EH (cell line): ENCODE measurements at places on chromosomes 3 and 15.
A peak's percentile ranks its signal among the peaks of the same experiment; 100 is the strongest.

DNA sequence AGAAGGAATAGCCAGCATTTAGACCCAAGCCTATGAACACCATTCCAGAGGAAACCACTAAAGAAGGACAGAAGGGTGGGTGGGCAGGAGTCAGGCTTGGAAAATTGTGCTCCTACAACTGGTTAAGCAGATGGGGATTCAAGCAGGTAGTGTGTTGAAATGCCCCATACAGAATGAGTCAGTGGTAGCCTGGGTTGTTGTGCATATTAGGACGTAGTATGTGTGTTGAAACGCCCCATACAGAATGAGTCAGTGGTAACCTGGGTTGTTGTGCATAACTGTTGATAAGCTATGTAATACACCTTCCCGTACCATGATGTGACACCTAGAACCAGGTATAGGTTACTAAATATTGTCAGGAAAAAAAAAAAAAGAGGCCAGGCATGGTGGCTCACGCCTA lies 34.0 kb downstream of the MINDY4B start:
- no peak for DNase-seq

DNA sequence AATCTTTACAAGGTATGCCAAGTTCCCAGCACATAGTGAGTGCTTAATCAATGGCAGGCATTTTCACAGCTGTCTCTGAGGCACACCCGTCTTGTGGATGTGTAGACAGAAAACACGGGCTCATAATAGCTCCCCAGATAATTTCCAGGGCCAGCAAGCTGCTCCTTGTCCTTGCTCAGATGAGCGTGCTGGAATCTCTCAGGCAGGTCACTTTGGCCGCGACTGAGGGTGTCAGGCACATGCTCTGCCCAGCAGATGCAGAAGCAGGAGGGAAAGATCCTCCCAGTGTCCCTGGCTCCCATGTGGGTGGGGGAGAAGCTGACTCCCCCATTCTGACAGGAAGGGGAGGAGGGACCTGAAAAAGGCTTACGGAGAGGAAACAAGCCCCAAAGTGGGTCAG lies 35.6 kb upstream of the SLC6A1 start:
- DNase-seq: no peak

DNA sequence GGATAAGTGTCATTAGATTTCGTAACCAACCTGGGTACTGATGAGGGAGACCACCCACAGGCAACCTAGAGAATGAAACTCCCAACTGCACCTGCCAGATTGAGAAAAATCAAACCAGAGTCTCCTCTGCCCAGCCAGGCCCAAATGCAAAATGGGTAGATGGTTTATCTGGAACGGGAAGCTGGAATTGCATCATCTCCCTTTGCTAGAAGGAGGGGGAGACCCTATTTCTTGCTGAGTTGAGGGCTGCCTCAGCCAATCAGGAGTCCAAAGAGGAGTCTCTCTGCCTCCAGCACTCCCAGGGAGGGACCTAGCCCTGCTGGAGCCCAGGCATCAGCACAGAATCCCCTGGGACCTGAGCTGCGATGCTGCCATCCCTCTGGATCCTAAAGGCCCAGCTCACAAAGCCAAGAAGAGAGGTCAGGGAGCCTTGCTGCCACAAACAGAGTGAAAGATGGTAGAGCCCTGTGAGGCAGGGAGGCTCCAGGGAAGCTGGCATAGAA lies 8.1 kb downstream of the RMDN3 start:
- DNase-seq: peak; percentile 62

DNA sequence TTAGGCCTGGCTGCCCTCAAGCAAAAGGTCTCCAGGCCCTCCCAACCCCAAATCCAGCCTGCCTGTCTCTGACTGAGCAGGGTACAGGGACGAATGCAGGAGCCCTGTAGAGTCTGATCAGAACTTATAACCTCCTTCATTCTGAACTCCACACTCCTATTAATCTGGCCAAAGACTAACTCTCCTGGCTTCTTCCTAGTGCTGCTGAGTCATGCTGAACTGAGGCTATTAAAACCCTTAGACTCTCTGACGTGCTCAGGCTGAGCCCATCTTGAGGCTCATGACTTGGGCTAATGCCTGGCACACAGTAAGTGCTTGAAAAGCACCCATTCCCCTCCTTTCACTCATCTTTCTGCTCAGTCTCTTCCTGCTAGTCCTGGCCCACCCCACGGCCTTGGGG lies 81.9 kb downstream of the NUP210 start:
- peak; percentile 25 for DNase-seq

DNA sequence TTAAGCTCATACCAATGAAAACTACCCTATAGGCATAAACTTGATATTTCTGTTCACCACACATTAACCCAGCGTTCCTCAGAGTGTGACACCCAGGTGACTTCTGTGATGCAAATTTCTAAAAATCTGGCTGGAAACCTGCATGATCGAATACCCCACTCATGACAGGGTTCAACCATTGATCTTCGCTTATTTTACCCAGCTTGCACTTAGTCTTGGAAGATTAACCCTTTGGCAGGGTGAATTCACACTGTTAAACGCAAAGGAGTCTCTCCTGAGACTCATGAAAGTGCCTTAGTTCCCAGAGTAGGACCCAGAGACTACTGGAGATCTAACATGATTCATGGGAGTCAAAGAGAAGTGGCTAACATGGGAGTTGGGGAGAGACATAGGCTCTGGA lies 391.6 kb downstream of the MECOM start:
- DNase-seq: no peak

DNA sequence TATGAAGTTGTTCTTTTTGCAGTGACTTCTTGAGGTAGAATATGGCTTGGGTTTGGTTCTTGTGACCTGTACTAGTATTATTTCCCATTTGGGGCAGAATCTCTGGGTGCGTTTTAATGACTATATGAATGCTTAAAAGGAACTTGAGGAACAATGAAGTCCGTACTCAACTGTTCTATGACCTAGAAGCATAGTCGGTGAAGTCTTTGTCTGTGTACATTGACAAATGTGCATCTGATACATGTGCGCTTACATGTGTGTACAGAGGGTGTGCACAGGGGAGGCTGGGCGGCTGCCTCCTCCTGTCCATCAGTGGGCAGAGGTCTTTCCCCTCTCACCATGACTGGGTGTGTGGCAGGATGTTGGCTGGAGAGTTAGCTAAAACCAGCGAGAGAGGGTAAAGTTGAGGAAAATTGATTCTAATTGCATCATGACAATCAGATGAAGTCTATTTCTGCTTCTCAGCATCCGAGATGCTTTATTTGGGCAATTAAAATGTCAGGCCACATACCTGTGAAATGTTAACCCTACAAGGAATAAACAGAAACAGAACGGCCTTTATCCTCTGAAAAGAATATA lies 1.0 kb upstream of the NR2F2 start:
- peak; percentile 27 for DNase-seq

DNA sequence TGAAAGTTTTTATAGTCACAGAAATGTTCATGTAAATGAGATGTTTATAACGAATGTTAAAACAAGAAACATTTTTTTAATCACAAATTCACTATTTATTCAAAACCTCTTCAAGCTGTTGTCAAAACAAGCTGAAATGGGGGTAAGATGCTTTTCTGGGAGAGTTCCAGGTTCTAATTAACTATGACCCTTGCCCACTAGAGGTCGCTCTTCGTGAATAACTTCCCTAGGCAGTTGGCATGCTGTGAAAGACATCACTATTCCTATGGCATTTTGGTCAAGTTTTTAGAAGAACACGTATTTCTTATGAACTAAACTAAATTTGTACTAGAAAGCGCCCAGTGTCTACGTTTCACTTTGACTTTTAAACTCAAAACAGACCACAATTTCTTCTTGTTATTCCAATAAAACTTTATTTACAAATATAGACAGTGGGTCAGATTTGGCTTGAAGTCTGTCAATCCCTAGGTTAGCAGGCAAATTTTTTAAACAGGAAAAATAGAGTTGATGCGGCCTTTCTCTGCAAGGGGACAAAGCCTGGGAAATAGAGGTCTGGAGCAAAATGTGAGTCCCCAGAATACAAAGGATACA lies 62.8 kb upstream of the CMTM8 start:
- DNase-seq: peak; percentile 65

- no peak for DNase-seq
These were observed 148.4 kb upstream of the ATP11B start for GRCh38 chr3:182644790-182645433.

GRCh38 chr3:45105855-45106671 lies 40.1 kb downstream of the CDCP1 start:
- DNase-seq: peak; percentile 86
